ENCODE measurements at places on chromosomes 1 and 21.

GRCh38 chr1:53413175-53414001 is 45.8 kb upstream of the DMRTB1 start:
- DNase-seq, result no peak

DNA sequence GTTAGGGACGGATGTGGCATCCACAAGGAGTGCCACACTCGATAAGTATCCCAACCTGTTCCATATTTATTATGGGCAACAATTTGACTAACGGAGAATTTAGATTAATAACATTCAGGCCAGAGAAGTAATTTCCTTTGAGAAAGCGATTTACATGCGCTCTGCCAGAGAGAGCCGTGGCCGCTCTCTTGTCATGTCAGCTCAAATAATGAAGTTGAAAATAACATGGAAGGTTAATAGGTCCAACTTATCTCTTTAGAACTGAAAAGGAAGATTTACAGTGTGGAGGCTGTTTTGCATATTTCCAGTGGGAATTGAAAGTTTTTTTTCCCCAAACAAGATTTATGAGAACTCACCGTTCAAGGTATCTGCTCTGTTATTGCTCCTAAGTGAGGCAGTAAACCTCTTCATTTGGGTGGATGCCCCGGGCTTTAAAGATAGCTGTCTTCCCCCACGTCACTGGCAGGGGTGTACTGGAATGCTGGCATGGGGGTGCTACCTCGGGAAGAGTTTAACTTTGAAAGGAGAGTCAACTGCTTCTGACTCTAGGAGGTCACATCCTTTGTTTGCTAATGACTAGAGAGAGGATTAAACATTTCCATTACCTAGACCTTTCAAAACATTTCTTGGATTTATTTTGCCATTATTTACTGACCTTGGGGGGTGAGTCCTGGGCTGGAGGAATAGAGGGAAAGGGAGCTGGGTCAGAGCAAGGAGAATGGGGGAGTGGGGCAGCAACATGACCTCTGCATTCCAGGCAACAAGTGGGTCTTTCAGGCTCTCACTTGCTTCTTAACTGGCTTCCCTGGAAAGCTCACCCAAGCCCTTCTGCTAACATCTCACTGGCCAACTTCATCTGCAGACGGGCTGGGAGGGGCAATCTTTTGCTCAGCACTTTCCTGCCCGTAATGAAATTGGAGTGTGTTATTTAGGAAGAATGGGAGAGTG is 204.2 kb downstream of the CAMTA1 start:
- DNase-seq, result no peak

GRCh38 chr1:241531195-241532161 is 700 bp upstream of the KMO start:
- DNase-seq, result peak; percentile 41

GRCh38 chr1:201098992-201099677 is 13.1 kb downstream of the CACNA1S start:
- no peak for DNase-seq

DNA sequence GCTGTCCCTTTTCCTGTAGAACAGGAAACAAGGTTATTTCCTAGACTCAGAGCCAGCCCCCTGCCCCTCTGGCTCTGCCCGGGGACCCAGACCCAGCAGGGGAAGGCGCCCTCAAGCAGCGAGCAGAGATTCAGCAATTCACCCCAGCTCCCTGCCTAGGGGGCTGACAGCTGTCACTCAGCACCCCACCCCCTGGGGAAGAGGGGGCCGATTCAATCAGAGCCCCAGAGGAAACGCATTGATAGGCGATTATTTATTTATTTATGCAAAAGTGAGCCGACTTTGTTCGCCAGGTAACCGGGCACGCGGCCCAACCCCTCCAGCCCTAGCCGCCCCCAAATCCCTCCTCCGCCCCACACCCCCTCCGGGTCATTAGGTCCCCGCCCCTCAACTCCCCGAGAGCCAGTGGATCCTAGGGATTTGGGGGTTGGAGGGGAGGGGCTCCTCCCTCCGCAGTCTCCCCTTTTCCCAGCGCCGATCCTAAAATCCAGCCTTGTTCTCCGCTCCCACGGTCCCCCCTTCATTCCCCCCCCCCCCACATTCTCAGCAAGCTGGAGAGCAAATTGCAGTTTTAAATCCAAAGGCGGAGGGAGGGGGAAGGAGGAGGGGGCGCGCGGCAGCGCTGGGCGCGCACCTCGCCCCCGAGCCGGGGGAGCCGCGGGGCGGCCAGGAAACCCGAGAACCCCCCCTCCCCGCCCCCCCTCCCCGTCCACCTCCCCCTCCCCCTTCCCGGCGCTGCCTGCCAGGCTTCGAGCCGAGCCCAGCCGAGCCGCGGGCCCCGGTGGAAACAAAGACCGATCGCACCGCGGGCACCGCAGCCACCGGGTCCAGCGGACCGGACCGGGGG is 1.3 kb downstream of the AHDC1 start:
- DNase-seq, result no peak

- no peak for DNase-seq
These were observed 1.8 kb upstream of the CSMD2 start for GRCh38 chr1:34166625-34167361.

DNA sequence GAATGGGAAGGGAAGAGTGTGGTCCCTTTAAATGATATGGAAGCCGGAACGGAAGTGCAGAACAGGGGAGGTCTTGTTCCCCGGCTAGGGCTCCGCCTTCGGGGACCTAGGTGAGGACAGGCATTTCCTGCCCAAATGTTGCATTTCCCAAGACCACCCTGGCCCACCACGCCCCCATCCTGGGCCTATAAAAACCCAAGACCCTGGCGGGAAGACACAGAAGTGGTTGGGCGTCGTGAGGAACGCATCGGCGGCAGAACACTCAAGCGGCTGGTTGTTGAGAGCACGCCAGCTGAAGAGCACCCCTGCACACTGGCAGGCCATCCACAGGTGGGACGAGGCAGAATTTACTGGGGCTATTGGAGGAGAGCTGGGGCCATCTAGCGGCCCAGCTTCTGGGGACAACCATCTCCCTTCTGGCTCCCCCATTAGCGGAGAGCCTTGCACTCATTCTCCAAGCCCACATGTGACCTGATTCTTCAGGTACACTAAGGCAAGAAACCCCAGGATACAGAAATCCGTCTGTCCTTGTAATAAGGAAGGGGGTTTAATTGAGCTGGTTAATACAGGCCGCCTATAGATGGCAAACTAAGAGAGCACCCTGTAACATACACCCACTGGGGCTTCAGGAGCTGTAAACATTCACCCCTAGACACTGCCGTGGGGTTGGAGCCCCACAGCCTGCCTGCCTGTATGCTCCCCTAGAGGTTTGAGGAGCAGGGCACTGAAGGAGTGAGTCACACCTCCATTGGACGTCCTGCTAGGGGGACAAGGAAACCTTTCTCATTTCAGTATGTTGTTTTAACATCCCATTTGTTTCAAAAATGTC is 1327.9 kb downstream of the BRINP3 start:
- no peak for DNase-seq

DNA sequence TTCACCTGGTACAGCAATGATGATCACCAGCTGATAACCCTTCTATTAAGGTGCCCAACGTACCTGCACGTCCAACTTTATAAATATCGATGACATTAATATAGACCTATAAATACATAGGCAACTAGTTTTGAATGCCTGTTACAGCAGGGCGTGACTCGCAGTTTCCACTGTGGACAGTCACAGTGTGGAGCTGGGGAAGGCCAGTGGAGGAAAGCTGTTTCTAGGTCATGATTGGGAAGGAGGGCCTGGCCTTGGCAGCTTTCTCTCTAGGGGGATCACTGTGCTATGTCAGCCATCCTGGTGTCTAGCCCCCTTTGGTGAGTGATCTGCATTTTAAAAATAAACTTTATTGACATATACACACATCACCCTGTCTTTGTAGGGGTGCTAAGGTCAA is 4.4 kb upstream of the PRDM15 start:
- DNase-seq, result no peak

DNA sequence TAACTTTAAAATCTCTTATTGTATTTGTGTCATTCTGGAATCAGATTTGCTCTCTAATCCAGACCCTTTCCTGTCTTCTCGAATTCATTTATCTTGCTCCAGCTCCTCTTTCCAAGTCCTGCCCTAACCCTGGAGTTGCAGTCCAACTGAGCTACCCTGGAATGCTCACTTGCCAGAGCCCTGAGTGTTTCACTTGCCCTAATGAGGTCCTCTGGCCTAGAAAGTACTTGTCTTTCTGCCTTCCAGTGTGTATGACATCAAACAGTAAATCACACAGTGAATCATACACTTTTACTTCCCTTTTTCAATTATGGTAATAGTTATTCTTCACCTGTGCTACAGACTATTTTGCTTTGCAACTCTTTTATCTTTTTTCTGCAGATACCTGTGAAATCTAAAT is 96.9 kb downstream of the NEK7 start:
- no peak for DNase-seq

- DNase-seq, result no peak
These were observed 1.2 kb downstream of the KDM4A start for GRCh38 chr1:43651188-43651587.

DNA sequence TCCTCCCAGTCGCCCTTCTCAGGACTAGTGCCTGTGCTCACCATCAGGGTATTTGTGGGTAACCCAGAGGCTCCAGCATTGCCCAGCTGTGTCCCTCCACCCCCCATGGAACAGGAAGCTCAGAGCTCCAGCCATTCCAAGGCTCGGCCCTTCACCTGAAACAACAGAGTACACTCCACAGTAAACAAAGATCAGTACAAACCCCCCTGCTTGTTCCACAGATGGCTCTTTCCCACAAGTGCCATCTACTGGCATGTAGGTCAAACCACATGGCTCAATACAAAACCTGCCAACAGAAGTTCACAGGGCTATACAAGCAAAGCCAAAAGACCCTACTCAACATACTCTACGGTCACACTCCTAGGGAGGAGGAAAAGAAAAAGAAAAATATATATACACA is 258.7 kb downstream of the AGBL4 start:
- no peak for DNase-seq

DNA sequence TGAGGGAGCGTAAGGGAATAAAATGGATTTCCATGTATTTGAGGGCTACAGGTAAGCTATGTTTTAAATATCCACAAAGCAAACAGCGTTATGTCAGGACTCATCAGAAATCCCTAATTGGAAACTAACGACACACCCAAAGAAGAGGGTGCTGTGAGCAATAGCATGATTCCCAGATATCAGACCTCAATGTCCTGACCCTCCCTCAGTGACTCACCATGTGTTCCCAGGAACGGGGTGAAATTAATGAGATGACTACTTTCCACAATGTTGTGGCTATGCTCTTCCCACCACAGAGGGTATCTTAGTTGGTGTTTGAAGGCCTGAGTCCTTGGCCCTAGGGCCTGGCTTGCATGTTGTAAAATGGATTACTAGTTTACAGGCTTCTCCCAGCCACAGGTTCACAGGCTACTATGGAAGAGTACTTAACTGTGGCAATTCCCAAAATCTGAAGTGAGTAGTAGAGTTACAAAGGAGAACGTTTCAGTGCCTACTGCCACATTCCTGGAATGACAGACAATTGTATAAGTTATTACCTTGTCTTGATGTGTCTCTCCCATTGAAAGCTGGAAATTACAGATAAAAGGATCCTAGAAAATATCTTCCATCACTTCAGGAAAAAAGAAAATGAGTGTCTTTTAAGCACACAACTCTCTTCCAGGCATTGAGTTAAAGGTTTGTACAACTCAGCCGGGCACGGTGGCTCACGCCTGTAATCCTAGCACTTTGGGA is 1.7 kb upstream of the KRTAP11-1 start:
- DNase-seq, result no peak

DNA sequence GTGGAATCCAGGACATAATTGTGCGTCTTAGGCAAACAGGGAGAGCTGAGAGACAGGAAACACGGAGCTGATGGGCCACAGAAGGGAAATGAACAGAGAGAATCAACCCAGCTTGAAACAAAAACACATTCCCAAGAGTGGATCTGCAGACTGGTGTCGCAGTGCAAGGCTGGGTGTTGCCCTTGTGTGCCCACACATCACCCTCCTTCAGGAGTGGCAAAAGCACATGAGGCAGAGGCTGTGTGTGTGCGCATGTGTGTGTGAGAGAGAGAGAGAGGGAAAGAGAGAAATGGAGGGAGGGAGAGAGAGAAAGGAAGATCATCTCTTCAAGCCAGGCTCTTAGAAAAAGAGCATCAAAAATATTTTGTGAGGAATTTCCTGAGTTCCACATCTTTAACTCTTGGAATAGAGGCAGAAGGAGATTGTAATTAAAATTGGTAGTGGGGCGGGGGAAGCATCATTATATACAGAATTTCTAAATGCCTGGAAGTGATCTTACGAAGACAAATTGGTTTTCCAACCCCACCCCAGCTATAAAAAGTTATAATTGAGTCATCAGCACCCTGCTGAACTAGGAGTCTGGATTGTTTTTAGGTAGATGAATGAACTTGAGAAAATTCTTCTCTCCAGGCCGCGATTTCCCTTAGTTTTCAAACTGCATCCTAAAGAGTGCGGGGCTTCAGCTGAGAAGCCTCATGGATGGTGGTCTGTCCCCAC is 480.7 kb downstream of the NPHP4 start:
- DNase-seq, result no peak

- DNase-seq, result no peak
These were observed 3.2 kb downstream of the F3 start for GRCh38 chr1:94538243-94538827.

DNA sequence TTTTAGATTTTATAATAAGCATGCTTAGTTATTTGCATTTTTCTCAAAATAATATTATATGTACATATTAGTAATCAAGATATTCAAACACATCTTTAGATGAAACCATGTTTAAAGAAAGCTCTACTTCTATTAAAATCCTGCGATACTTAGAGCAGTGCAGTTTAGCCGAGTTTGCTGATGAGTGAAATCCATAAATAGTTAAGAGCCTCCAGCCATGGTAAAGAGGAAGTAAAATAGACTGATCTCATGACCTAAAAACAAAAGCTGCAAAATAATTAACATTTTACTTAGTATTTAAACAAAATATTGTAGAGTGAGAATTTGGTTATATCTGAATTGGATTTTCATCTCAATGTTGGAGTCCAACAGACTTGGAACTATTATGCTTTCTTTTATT is 147.4 kb upstream of the NRIP1 start:
- no peak for DNase-seq

GRCh38 chr1:100361511-100362089 is 9.3 kb downstream of the CDC14A start:
- no peak for DNase-seq

- DNase-seq, result no peak
These were observed 32.5 kb upstream of the ASPM start for GRCh38 chr1:197178998-197179397.

DNA sequence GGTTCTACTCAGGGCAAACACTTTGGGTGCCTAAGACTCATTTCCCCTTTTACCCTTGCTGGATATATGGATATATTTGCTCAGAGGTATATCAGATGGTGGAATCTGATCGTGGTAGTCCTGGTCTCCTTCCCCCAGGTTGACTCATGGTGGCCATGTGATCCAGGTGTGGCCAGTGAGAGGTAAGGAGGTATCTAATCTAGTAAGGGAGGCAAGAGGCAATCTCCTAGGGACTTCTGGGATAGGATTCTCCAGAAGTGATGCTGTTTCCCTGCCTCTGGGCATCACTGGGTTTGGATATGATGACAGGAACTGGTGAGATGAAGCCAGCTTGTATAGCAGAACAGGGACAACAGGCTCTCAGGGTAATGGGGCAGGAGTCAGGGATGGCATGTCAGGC is 8.5 kb upstream of the DENND2D start:
- DNase-seq, result no peak

GRCh38 chr21:33169359-33169758 is 60.4 kb upstream of the IFNAR2 start:
- DNase-seq, result no peak

GRCh38 chr1:222546548-222547259 is 1.2 kb downstream of the HHIPL2 start:
- peak; percentile 30 for DNase-seq
